ENCODE measurements at places on chromosomes 6 and 20. TPM values are rescaled to one million over a fixed set of nuclear protein-coding genes. Genes with fewer than 3 reads are reported as not detected.

DNA sequence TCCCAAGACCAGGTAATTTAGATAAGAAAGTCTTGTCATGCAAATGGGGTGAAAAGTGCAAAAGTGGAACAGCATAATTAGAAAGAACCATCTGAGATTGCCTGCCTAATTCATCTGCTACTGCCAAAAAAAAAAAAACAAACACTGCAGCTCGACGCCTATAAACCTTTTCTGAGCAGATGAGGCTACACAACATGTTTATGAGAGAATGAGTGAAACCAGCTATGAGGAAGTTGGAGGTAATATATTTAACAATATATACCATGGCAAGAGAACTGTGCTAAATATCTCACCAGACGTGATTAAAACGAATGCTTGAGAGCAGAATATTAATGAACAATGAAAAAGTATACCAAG lies 50.0 kb downstream of the LAMA4 start:
- DNase-seq = no peak

Gene DDR1
- 73.4 TPM for polyA plus RNA-seq

Gene OSER1
- 54.6 TPM for polyA plus RNA-seq

GRCh38 chr20:54320148-54320607 lies 112.3 kb downstream of the PFDN4 start:
- no peak for DNase-seq

Gene ACTL10
- 5.4 TPM for polyA plus RNA-seq
